ENCODE measurements at places on chromosomes 12 and 14.

- no peak for DNase-seq
Measured at GRCh38 chr12:124568431-124569374, 1.3 kb upstream of the NCOR2 start.

GRCh38 chr14:84445486-84445885, 1084.5 kb upstream of the FLRT2 start:
- no peak for DNase-seq

- DNase-seq, result no peak
Measured at GRCh38 chr14:70995211-70995610, 88.0 kb downstream of the PCNX1 start.

DNA sequence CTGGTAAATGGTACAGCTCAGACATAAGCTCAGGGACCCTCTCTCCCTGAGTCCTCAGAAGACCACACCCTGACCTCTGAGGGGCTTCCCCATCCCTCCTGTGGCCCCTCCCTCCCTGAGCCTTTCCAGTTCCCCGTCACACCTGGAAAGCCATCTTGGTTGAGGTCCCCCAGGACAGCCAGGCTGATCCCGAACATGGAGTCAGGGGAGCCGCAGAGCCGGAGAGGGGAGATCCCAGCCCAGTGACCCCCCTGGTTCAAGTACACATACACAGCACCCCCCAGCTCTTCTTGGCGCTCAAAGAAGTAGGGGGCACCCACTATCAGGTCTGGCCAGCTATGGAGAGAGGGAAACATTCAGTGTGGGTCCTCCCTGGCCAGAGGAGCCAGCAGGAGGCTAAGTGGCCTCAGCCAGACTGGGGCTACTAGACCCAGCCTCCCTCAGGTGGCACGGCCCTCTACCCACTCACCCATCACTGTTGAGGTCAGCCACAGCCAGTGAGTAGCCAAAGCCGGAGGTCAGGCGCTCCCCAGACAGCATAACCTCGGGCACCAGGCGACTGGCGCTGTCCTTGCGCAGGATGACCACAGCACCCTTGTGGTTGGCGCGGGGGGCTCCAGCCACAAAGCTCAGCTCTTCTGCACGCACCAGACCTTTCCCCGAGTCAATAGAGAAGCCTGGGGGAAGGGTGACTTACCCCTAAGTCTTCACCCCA, 9.3 kb downstream of the ITGA7 start:
- DNase-seq, result no peak

DNA sequence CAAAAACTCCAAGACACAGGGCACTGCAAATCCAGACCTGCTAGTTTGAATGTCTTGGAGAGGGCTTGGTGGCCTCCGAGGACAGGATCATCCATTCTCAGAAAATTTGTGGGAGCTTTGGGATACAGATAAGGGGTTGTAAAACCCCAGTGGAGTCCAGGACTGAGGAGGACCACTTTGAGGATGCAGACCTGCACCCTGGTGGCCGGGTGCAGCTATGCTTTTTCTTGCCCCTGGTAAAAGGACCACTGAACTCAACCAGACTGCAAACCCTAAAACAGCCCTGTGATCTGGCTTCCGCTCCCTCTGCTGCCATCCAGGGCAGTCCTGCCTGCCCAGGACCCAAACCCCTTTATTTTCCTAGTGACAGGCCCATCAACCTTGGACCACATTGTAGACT, 169.5 kb upstream of the DAAM1 start:
- DNase-seq, result no peak

GRCh38 chr12:100141998-100142850, 450 bp downstream of the BLTP3B start:
- peak; percentile 37 for DNase-seq

- peak; percentile 49 for DNase-seq
Measured at GRCh38 chr12:68451261-68452077, 119.3 kb upstream of the MDM1 start.

DNA sequence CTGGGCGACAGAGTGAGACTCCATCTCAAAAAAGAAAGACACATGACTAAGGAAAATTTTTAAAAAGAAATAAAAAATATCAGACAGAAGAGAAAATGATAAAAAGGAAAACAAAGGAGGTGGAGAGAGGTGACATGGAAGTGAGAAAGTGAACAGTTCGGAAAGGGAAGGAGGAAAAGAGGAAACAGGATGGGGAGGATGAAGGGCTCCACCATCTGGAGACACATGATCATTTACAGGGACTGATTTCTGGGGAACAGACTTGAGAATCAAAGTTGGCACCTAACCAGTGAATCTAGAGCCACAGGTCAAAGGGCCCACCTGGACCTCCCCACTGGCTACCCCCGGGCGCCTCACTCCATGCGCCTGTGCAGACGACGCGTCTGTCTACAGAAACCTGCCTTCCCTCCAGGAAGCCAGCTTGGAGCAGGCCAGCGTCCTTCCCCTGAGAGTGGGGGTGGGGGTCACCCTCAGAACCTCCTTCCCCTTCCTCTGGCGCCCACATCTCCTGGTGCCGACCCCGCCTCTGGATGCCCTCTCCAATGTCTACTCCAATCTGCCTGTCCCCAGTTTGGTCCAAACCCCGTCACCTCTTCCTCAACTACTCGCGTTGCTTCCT, 60.5 kb downstream of the AMN start:
- no peak for DNase-seq

- no peak for DNase-seq
Measured at GRCh38 chr14:103055695-103056094, 1.7 kb downstream of the CDC42BPB start.

DNA sequence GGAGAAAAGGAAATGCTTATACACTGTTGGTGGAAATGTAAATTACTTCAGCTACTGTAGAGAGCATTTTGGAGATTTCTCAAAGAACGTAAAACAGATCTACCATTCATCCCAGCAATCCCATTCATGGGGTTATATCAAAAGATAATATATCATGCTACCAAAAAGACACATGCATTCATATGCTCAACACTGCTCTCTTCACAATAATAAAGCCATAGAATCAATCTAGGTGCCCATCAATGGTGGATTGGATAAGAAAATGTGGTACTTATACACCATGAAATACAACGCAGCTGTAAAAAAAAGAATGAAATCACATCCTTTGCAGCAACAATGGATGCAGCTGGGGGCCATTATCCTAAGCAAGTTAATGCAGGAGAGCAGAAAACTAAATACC, 1487.7 kb upstream of the SEL1L start:
- no peak for DNase-seq

GRCh38 chr12:5904969-5905368, 40.1 kb downstream of the ANO2 start:
- no peak for DNase-seq

DNA sequence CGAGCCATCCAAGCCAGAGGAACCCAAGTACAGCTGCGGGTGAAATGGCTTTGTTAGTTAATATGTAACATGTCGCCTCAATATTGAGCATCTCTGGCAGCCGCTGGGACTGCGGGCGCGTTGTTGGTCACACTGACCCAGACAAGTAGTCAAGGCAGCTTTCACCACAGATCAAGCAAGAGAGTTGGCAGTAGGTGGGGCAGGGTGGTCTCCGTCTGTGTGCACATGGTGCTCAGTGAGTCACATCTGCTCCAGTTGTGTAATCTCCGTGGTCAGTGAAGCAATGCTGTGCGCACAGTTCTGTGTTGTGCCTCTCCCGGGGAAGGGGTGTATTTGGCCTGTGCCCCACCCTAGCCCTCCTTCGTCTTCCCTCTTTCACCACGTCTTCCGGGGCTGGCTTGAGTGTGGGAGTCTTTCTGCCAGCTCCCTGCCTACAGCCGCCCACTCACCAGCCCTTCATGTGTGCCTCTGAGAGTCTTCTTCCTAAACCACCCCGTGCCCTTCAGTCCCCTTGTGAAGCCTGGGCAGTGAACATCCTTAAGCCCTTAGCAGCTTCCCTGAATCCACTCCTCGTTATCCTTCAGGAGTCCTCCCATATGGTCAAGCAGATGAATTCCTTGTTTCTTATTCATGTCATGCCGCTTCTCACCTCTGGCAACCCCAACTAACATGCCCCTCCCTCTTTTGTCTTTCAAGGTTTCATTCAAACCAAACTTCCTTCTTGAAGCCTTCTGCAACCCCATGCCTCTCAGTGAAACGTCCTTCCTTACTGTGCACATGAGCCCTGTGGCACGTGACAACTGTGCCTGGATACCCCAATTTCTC, 242.1 kb downstream of the CACNA1C start:
- DNase-seq, result no peak

GRCh38 chr12:66838366-66838765, 159.5 kb upstream of the GRIP1 start:
- DNase-seq, result no peak

- DNase-seq, result no peak
Measured at GRCh38 chr12:62106547-62107185, 153.5 kb upstream of the USP15 start.

DNA sequence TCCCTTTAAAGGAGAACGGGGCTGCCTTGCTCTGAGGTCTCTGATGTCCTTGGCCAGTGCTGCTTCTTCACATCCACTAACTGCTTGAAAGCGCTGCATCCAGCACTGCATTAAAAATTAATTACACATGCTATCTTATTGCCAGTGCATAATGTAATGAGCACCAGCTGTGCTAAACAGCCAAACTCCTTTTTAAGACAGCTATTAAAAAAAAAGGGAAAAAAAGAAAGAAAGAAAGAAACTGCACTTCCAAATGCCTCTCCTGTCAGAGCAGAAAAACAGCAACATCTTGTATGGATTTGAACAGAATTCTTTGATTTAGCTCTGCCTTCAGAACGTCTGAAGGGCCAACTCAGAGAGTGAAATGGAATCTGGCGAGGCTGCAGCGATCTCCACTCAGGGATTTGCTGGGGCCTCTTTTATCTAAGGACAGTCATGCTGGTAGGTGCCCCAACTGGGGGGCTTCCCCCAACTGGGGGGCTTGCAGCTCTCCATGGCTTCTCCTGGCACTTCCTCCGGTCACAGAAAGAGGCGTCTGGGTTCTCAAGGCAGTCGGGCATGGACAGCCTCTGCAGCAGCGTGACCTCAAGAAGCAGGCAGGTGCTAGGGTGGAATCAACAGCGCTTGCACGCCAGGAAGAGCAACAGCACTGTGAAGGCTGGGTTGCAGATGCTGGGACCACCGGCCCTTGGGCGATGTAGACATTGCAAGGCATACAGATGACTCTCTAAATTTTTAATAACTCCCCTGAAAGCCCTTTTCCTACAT, 46.4 kb downstream of the BCL11B start:
- DNase-seq, result no peak

- DNase-seq, result peak; percentile 30
Measured at GRCh38 chr12:93982771-93983315, 165.5 kb upstream of the PLXNC1 start.

GRCh38 chr12:132503618-132504204, 13.8 kb downstream of the FBRSL1 start:
- DNase-seq, result no peak

DNA sequence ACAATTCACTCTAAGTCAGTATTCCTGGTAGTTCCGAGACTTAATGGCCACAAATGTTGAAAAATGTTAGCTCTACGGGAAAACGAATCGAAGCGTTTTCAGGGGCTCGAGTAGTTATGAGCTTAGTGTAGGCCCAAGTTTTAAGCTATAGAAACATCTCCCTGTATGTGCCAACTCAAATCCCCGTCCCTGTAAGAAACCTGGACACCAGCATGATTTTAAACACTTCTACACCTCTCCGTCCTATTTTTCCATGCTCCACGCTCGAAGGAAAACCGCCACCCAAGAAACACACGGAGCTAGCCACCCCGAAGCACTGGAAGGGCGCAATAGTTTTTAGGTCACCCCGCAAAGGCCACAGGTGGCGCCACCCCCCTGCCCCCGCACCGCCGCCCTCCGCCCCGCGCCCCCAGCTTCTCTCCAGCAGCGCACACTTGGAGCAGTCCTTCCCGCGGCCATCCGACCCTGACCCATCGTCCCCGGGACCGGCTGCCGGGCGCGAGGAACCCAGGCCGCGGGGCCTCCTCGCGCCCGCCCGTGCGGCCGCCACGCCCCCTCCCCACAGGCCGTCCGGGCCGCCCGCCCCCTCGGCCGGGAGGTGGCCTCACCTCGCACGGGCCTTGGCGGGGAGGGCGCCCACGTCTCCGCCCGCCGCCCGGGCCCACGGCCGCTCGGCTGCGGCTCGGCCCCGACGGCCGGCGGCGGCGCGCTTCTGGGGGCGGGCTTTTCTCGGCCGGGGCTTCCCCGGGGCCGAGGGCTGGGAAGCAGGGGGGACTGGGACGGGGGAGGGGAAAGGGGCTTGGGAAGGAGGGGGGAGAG, 522 bp downstream of the R3HDM2 start:
- DNase-seq, result no peak

DNA sequence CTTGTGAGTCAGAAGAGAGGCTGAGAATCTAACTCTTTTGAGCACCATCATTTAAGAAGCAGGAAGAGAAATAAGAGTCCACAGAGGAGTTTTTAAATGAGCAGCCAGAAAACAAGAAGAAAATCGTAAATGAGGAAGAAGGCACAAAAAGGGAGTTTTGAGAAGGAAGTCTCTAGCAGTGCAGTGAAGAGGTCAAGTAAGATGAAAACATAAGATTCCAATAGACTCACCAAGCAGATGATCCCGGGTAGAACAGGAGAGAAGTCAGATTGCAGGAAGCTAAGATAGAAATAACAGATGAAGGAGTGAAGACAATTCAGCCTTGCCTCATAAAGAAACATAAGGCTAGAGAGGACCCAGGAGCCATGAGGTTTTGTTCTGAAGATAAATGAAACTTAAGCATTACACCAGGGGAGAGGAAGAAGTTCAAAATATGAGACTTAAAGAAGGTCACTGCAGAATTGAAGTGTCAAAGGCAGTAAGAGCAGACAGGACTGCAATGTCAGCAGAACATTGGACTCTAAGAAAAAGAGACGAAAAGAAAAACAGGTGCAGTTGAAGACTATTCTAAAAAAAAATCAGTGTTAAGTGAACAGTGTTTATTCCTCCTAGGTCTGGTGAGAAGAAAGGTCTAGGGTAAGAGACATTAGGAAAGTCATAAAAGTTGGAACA, 229.0 kb downstream of the SEC23A start:
- DNase-seq, result no peak

- no peak for DNase-seq
Measured at GRCh38 chr12:115623764-115624334, 653.6 kb downstream of the MED13L start.

- no peak for DNase-seq
Measured at GRCh38 chr12:96295532-96296160, 101.5 kb downstream of the ELK3 start.

GRCh38 chr12:53567961-53568808, 58.0 kb downstream of the ATF7 start:
- DNase-seq, result no peak

DNA sequence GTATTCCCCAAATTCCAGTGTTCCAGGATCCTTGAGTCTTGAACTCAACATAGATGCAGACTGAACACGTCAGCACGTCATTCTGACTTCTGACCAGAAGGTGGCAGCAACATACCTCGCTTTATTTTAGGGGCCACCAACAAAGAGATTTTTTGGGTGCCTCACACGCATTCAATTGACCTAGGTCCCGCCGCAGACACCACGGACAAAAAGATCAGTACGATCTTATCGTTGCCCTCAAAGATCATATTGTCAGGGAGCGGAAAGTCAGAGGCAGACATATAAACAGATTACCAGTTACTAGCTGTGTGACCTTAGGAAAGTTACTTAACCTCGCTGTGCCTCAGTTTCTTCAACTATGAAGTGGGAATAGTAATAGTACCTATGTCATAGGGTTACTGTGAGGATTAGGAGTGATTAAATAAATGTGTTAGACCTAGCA, 6.5 kb upstream of the PRPH start:
- peak; percentile 61 for DNase-seq
